M059J (cell line): ENCODE measurements at places on chromosomes 7 and 10. TPM values are rescaled to one million over a fixed set of nuclear protein-coding genes. Genes with fewer than 3 reads are reported as not detected.

DNA sequence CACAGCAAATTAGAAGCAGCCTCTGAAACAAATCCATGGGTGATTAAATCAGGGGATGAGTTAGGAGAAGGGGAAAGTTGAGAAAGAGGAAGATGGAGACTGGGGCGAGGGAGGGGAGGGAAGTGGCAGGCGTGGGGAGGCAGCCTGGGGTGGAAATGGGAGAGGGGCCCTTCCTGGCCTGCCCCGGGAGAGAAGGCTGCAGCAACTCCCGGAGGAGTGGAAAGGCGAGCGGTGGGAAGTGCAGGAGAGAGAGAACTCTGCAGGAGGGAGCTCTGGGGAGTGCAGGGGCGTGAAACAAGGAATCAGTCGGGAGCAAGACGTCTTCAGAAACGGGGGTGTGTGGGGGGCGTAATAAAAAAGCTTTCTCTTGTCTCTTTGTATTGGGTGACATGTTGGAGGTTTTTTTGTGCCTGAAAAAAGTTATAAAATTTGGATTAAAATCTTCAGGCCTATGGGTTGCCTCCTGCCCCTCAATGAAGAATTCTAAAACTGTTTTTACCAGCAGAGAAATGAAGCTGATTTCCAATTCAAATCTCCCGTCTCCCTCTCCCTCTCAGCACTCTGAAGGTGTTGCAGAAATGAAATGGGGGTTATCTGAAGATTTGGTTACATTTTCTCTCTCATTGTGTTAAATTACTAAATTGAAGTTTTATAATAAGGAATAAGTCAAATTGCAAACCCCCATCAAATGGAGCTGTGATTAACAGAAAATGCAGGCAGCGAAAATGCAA, 4.7 kb upstream of the UNCX start:
- no peak for DNase-seq

GRCh38 chr10:132562177-132562915, 24.8 kb downstream of the INPP5A start:
- DNase-seq, result no peak

The EPHA1 gene
- total RNA-seq, result 0.20 and 0.30 TPM in 2 replicates

DNA sequence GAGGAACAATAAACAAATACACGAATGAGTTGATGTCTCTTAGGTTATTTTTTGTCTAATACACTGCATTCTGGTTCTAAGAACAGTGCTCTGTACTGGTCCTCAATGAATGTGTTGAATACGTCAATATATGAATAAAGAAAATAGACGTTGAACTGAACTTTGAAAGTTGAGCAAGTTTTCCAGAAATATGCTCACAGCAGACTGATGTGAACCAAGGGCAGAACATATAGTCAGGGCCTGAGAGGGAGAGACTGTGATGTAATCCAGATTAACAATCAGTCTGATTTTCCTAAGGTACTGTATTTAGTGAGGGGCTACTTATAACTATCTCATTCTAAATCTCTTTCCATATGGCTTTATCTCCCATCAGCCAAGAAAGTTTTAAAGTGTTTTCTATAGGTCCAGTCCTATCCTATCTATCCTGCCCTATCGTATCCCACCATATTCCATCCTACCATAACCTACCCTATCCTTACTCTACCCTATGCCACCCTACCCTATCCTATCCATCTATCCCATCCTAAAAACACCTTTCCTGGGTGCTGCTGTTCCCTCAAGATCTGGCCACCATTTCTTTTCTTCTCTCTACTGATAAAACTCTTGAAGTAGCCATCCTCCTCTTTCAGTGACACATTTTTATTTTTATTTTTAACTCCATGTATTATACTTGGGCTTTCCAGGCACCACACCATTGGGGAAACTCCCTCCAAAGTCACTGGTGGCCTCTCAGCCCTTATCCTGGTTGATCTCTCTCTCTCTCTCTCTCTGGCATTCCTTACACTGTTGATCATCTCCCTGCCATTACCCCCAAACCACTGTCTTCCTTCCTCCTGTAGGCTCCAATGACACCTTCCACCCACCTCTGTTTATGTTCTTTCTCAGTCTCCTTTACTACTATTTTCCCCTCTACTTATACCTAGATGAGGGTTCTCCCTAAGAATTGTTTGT, 212.3 kb upstream of the SLC26A5 start:
- peak; percentile 82 for DNase-seq

The CDC14C gene
- 0.07 and 0.10 TPM in 2 replicates for total RNA-seq

DNA sequence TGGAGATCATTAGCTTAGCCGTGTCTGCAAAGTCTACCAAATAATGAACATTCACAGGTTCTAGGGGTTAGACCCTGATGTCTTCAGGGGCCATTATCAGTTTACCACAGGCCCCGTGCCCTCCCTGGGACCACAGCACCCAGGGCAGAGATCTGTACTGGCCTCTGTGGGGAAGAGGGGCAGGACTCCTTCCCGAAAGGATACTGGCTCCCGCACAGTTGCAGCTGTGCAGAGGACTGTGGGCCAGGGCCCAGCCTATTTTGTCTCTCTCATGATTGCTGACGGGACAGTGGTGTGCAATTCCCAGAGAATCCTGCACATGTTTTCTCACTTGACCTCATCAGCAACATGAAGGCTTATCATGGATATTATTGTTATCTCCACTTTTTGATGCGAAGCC, 243.9 kb downstream of the GLRX3 start:
- DNase-seq, result no peak

The FFAR4 gene
- total RNA-seq, result not detected in 2 replicates

The ITIH5 gene
- 0.64 and 2.1 TPM in 2 replicates for total RNA-seq

- DNase-seq, result no peak
These were observed 52.3 kb downstream of the MKI67 start for GRCh38 chr10:128073890-128074289.
